Tracheal epithelial cell (primary cell): ENCODE measurements at places on chromosomes 1 and 21. TPM values are rescaled to one million over a fixed set of nuclear protein-coding genes. Genes with fewer than 3 reads are reported as not detected.

Gene DNASE2B
- total RNA-seq, result not detected in 2 replicates

Gene SPRR3
- total RNA-seq, result 8.9 and 51.4 TPM in 2 replicates

Gene CLCA1
- total RNA-seq, result 0.21 TPM in 1 of 2 replicates, not detected in the other

Gene EVA1C
- 6.0 and 25.2 TPM in 2 replicates for total RNA-seq

Gene ETV3L
- total RNA-seq, result not detected in 2 replicates

Gene LRRC71
- not detected in 2 replicates for total RNA-seq

Gene MCOLN3
- 1.3 and 4.8 TPM in 2 replicates for total RNA-seq

Gene TNFSF4
- total RNA-seq, result under 0.01 and 0.24 TPM in 2 replicates

Gene CPLANE2
- total RNA-seq, result 5.1 and 6.4 TPM in 2 replicates

Gene SLC16A4
- 36.9 and 48.2 TPM in 2 replicates for total RNA-seq

Gene APOBEC4
- total RNA-seq, result not detected in 2 replicates

Gene CELF3
- not detected in 2 replicates for total RNA-seq

Gene NR5A2
- 0.24 TPM in 1 of 2 replicates, not detected in the other for total RNA-seq

Gene DTL
- total RNA-seq, result 3.0 and 6.5 TPM in 2 replicates

Gene GFI1
- total RNA-seq, result 0.24 TPM in 1 of 2 replicates, not detected in the other

Gene CRNN
- total RNA-seq, result 0.72 and 0.85 TPM in 2 replicates

Gene LAMB3
- total RNA-seq, result 1,263 and 1,900 TPM in 2 replicates

Gene EXTL1
- under 0.01 TPM in 1 of 2 replicates, not detected in the other for total RNA-seq

Gene TTLL10
- not detected in 2 replicates for total RNA-seq

Gene AGL
- total RNA-seq, result 8.1 and 9.9 TPM in 2 replicates

Gene PPCS
- total RNA-seq, result 85.5 and 117 TPM in 2 replicates

Gene TSPEAR
- total RNA-seq, result not detected in 2 replicates

Gene RPE65
- not detected in 2 replicates for total RNA-seq

Gene MROH9
- total RNA-seq, result not detected in 2 replicates

Gene REG4
- total RNA-seq, result not detected in 2 replicates

Gene LRRC7
- not detected in 2 replicates for total RNA-seq
